ENCODE measurements at places on chromosomes 5 and 9. TPM values are rescaled to one million over a fixed set of nuclear protein-coding genes. Genes with fewer than 3 reads are reported as not detected.

GRCh38 chr5:169099801-169100734 is 200.9 kb downstream of the SLIT3 start:
- DNase-seq = no peak

- DNase-seq = no peak
Measured at GRCh38 chr9:91905991-91906469, 44.0 kb downstream of the ROR2 start.

Gene CKMT2
- polyA plus RNA-seq = 1,778 TPM

DNA sequence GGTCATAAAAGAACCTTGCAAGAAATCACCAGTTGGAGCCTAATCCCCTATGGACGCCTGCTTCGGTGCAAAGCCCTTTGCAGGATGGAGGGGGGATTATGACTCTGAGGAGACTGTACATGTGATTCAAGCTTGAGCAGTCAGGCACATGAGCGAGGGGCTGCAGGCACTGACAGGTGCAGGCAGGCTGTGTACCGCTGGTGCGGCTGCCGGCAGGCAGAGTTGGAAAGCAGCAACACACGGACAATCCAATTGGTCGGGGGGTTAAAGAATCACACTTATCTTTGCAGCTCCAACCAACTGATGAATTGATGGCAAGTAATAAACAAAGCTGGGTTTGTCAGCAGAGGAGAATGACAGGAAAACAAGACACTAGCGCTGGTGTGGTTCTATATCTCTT is 5.7 kb downstream of the WHRN start:
- no peak for DNase-seq

Gene CCDC152
- polyA plus RNA-seq = 2.9 TPM

DNA sequence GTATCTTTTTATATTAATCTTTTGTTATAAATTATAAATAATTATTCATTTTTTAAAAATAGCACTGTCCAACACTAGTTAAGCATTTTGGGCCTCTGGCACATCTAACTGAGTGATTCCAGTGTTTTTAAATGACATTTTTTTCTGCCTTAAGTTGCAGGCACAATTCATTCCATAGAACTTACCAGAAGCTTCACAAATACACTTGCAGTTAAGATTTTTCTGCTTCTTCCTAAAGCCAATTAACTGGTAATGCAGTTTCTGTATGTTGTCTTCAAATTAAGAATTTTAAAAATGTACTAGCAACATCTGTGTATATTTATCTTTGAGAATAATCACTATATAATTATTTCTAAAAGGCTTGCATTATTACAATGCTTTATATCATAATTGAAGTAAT is 11.2 kb upstream of the NFIB start:
- DNase-seq = no peak

All from right cardiac atrium (tissue), 5 donors.